ENCODE measurements at places on chromosomes 4 and X. TPM values are rescaled to one million over a fixed set of nuclear protein-coding genes. Genes with fewer than 3 reads are reported as not detected.

Gene GNL3L
- 23.5 TPM for polyA plus RNA-seq

Gene KIF4A
- polyA plus RNA-seq: 14.7 TPM

Gene HDX
- 7.0 TPM for polyA plus RNA-seq

Gene STPG2
- 0.25 TPM for polyA plus RNA-seq

Gene ANXA3
- 102 TPM for polyA plus RNA-seq

Gene ITIH6
- 0.08 TPM for polyA plus RNA-seq

Gene RS1
- 0.27 TPM for polyA plus RNA-seq

Gene ODAPH
- 0.54 TPM for polyA plus RNA-seq

Gene SMIM10L2A
- polyA plus RNA-seq: 8.1 TPM

Gene ETDB
- not detected for polyA plus RNA-seq

Gene LRAT
- 0.41 TPM for polyA plus RNA-seq

Gene TBC1D8B
- 12.4 TPM for polyA plus RNA-seq

Gene TECRL
- not detected for polyA plus RNA-seq

Gene EGF
- polyA plus RNA-seq: 1.0 TPM

Gene SORCS2
- polyA plus RNA-seq: 7.8 TPM

Gene C4orf51
- polyA plus RNA-seq: not detected

Gene F8A1
- polyA plus RNA-seq: 10.0 TPM

Gene STATH
- polyA plus RNA-seq: not detected

Gene GRIA2
- polyA plus RNA-seq: 1.5 TPM

Gene TLR2
- 44.4 TPM for polyA plus RNA-seq

Gene FABP2
- not detected for polyA plus RNA-seq

Gene RHOXF2
- polyA plus RNA-seq: not detected
